ENCODE measurements at places on chromosomes 3 and 15. TPM values are rescaled to one million over a fixed set of nuclear protein-coding genes. Genes with fewer than 3 reads are reported as not detected.

- peaks cover 4% of the 10 kb centered on the region for H3K27me3 ChIP-seq
- H3K4me1 ChIP-seq: no peaks in the 10 kb centered on the region
- H3K27ac ChIP-seq: no peak overlapping the region
- DNase-seq: no peak
- no peaks in the 10 kb centered on the region for H3K36me3 ChIP-seq
Observed at GRCh38 chr15:80823120-80823519, 44.0 kb downstream of the CEMIP start.

GRCh38 chr15:99857836-99858235 is 124.6 kb upstream of the LYSMD4 start:
- no peaks in the 10 kb centered on the region for H3K4me1 ChIP-seq
- DNase-seq: no peak
- H3K36me3 ChIP-seq: no peaks in the 10 kb centered on the region
- H3K4me3 ChIP-seq: no peak overlapping the region

- H3K27me3 ChIP-seq: peaks cover 3% of the 10 kb centered on the region
- no peak overlapping the region for H3K4me3 ChIP-seq
- no peak overlapping the region for H3K27ac ChIP-seq
Observed at GRCh38 chr3:14358426-14359211, 43.8 kb upstream of the SLC6A6 start.

- no peak for DNase-seq
- H3K4me1 ChIP-seq: peaks cover 54% of the 10 kb centered on the region
- no peaks in the 10 kb centered on the region for H3K27me3 ChIP-seq
- H3K36me3 ChIP-seq: peaks cover 4% of the 10 kb centered on the region
- no peak overlapping the region for H3K4me3 ChIP-seq
Observed at GRCh38 chr3:4515916-4516579, 22.9 kb downstream of the ITPR1 start.

Gene GP9
- total RNA-seq: not detected

Data from type B pancreatic cell (in vitro differentiated cells).